AG04450 (cell line): ENCODE measurements at places on chromosomes 3 and 15. TPM values are rescaled to one million over a fixed set of nuclear protein-coding genes. Genes with fewer than 3 reads are reported as not detected.

WWTR1 gene
- polyA plus RNA-seq = 161 and 164 TPM in 2 replicates

CLSTN2 gene
- 0.02 and 0.04 TPM in 2 replicates for polyA plus RNA-seq

CTXN2 gene
- polyA plus RNA-seq = not detected in 2 replicates

IGF2BP2 gene
- 9.9 and 25.2 TPM in 2 replicates for polyA plus RNA-seq

SIDT1 gene
- polyA plus RNA-seq = not detected in 2 replicates

CHMP2B gene
- polyA plus RNA-seq = 19.3 and 28.4 TPM in 2 replicates

CLRN1 gene
- not detected in 2 replicates for polyA plus RNA-seq
